ENCODE measurements at places on chromosomes 3 and 15.
A peak's percentile ranks its signal among the peaks of the same experiment; 100 is the strongest.

DNA sequence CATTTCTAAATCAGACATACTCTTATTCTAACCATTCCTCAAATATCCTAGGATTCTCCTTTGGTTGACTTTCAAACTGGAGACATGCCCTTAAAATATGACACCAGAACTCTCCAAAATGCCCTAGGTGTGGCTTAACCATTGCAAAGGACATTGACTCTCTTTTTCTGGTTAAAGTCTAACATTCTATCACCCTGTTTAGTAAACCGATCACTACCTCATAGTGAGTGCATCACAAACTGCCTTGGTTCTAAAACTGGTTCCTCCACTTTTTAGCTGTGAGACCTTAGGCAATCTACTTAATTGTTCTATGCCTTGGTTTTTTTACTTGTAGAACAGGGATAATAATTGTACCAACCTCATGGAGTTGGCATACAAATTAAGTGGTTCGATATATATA, 224.3 kb downstream of the CDIN1 start:
- DNase-seq, result no peak

GRCh38 chr3:61892891-61893290, 331.5 kb downstream of the PTPRG start:
- no peak for DNase-seq

- no peak for DNase-seq
Measured at GRCh38 chr3:121574449-121574848, 6.7 kb downstream of the ARGFX start.

DNA sequence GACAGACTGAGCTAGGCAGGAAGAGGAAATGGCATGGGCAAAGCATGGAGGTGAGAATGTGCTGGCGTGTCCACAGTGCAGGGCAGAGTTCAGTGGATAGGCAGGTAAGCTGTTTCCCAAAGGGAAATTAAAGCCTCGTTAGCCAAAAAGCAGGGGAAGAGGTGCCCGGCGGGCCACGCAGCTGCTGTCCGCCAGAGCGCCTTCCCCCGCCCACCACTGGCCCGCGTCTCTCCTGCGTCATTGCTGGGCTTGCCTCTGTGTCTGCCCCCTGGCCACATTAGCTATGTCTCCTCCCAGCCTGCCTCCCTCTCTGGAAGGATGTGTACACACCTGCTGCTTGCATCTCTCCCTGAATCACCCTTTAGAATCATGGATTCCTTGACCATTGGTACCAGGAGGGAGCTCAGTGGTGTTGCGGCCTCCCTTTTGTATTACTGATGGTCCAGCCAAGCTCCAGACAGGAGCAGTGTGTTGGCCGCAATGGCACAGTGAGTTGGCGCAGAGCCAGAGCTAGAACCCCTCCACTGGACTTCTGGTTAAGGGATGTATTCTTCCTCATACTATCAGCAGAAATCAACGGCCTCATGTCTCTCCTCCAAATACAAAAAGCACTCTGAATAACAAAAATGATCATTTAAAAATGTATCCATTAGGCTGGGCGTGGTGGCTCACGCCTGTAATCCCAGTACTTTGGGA, 26.6 kb downstream of the SLC28A1 start:
- DNase-seq, result no peak

DNA sequence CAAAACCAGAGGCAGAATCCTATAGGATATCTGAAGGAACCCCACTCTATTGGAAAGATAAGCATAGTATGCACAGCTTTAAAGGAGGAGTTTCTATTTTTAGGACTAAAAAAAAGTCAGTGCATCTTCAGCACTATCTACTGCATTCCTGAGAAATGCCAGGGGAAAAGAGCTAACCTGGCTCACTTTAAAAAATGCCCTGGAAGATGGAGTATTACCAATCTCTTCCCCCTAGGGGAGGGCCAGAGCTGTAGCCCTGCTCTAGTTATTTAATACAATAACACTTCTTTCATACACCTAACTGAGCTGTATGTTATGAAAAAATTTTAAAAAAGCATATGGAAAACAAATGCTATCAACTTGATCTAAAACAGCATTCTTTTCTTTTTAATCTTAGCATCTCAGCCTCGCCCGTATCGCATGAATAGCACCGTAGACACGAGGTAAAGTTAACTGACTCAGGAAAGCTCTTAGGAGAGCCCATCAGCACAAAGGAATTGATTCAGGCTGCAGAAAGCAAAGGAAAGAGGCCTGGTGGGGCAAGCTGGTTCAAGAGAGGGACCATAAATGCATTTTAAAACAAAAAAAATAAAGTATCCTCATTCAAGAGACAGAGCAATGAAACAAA, 50.2 kb downstream of the TGM4 start:
- no peak for DNase-seq

- peak; percentile 57 for DNase-seq
Measured at GRCh38 chr15:98311566-98312188, 336.7 kb upstream of the IGF1R start.

GRCh38 chr3:133830071-133830470, 24.5 kb downstream of the SRPRB start:
- no peak for DNase-seq

- DNase-seq, result no peak
Measured at GRCh38 chr15:69665641-69666111, 213.1 kb downstream of the RPLP1 start.
